ENCODE measurements at places on chromosomes 3 and 15.

GRCh38 chr3:171824824-171825221, 14.5 kb upstream of the PLD1 start:
- no peak for DNase-seq

DNA sequence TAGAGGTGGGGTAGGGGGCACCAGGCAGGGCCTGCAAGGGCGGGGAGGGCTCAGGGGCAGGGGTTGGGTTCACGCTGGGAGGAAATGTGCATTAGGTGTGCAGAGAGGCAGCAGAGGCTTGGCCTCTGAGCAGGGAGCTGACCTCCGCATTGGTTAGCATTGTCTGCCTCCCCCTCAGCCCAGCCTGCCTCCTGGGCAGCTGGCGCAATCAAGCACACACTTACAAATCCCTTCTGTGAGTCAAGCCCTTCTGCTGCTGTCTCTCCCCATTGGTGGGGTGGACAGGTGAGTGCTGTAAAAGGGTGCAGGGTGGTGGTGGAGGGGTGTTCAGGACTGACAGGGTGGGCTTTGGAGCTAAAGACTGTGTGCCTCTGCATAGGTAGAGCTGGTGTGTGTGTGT, 9.3 kb downstream of the LOXL1 start:
- DNase-seq, result no peak

- no peak for DNase-seq
These were observed 1298.5 kb downstream of the ROBO2 start for GRCh38 chr3:78338405-78338804.

GRCh38 chr3:49618412-49618811, 55.7 kb upstream of the APEH start:
- DNase-seq, result no peak
